ENCODE measurements at places on chromosomes 12 and 14. TPM values are rescaled to one million over a fixed set of nuclear protein-coding genes. Genes with fewer than 3 reads are reported as not detected.

PDE6H gene
- total RNA-seq, result not detected

TC2N gene
- total RNA-seq, result 49.2 TPM

PTPRB gene
- 31.9 TPM for total RNA-seq

DNA sequence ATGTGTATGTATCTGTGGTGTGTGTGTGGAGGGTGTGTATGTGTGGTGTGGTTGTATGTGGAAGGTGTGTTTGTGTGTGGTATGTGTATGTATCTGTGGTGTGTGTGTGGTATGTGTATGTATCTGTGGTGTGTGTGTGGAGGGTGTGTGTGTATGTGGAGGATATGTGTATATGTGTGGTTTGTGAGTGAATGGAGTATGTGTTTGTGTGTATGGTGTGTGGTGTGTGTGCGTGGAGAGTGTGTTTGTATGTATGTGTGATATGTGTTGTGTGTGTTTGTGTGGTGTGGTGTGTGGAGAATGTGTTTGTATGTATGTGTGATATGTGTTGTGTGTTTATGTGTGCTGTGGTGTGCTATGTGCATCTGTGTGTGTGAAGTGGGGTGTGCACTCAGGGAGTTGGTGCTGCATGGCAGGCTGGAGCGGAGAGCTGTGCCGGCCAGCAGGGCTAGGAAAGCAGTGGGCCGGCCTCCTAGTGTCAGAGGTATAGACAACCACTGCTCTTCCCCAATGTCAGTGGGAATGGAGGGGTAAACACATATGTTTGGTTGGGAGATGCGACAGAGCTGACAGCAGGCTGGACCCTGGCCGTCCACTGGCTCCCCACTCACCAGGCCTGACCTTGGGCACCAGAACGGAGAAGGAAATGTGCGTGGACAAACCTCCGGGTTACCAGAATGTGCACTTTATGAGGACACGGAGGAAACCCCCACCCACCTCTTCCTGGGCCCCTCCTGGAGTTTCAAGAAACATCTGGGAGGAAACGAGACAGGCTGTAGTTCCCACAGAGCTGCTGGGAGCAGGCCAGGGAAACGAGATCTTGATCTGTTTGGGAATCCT, 60.7 kb downstream of the CLMN start:
- DNase-seq, result no peak

DNA sequence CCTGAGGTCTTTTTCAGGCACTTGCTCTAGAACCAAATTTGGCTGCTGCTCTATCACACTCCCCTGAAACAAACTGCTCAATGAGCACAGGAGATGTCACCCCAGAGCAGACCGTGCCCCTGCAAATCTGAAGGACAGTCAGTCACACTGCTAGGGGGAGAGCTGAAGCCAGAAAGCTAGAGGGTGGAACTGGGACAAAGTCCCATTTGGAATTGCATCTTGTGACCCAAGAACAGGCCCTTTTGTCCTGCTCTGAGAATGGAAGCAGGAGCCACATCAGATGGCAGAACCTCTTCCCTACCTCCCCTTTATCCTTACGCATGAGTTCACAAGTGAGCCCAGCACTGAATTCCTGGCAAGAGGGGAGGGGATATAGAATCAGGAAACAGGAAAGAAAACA, 64.7 kb downstream of the MAP3K9 start:
- DNase-seq, result no peak

- no peak for DNase-seq
Measured at GRCh38 chr12:28550757-28551704, 360.8 kb downstream of the CCDC91 start.

- no peak for DNase-seq
Measured at GRCh38 chr12:50013361-50014147, 11.7 kb downstream of the RACGAP1 start.

DNA sequence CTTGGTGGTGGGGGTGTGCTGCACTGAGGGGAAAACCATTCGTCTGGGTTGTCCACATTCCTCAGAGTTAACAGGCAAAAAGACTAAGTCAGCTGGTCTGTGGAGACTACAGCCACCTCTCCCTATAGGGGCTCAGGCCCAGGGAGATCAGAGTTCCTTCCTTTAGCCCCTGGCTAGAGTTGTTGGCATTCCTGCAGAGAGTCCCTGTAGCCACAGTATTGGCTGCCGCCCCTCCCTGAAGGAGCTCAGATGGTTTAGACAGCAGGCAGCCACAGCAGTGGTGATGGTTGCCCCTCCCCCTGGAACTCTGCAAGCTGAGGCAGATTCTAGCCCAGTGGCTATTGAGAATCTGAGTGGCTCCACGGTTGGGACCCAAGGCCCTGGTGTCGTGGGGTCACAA, 1072.5 kb upstream of the ATXN7L3B start:
- DNase-seq, result no peak

- DNase-seq, result no peak
Measured at GRCh38 chr12:84075991-84076390, 836.6 kb downstream of the SLC6A15 start.
